Psoas muscle (tissue), 8 donors: ENCODE measurements at places on chromosomes 5 and 9. TPM values are rescaled to one million over a fixed set of nuclear protein-coding genes. Genes with fewer than 3 reads are reported as not detected.

ANGPTL2 gene
- total RNA-seq: 12.6 TPM

PDLIM4 gene
- 3.2 TPM for total RNA-seq

GRCh38 chr5:5497152-5497788 is 74.8 kb downstream of the ICE1 start:
- H3K4me3 ChIP-seq: no peak overlapping the region
- no peaks in the 10 kb centered on the region for H3K36me3 ChIP-seq
- no peaks in the 10 kb centered on the region for H3K27me3 ChIP-seq
- peaks cover 19% of the 10 kb centered on the region for H3K4me1 ChIP-seq

DNA sequence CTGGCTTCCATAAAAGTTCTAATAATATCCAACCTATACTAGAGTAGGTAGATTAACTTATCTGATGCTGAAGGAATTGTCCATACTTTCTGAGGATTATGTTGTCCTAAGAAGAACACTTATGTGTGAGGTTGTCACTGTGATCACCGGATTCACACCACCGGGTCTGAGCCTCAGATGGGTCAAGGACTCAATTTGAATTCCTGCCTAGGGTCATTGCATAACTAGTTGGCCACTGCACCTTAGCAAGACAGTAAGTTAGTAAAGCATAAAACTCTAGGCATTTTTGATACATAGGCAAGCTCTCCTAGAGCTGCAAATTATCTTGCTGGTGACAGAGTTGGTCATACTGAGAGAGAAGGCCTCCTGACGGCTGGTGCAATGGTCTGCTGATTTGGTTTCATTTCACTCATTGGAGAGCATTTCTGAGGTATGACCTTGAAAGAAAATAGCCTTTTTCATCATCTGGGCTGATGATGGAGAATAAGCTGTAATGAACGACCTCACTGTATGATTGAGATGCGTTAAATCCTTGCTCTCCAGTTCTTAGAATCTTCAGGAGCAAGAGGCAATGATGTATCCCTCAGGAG is 72.0 kb upstream of the CKMT2 start:
- H3K4me3 ChIP-seq: no peak overlapping the region
- DNase-seq: no peak
- H3K36me3 ChIP-seq: no peaks in the 10 kb centered on the region
- no peaks in the 10 kb centered on the region for H3K27me3 ChIP-seq
- no peaks in the 10 kb centered on the region for H3K4me1 ChIP-seq

DNA sequence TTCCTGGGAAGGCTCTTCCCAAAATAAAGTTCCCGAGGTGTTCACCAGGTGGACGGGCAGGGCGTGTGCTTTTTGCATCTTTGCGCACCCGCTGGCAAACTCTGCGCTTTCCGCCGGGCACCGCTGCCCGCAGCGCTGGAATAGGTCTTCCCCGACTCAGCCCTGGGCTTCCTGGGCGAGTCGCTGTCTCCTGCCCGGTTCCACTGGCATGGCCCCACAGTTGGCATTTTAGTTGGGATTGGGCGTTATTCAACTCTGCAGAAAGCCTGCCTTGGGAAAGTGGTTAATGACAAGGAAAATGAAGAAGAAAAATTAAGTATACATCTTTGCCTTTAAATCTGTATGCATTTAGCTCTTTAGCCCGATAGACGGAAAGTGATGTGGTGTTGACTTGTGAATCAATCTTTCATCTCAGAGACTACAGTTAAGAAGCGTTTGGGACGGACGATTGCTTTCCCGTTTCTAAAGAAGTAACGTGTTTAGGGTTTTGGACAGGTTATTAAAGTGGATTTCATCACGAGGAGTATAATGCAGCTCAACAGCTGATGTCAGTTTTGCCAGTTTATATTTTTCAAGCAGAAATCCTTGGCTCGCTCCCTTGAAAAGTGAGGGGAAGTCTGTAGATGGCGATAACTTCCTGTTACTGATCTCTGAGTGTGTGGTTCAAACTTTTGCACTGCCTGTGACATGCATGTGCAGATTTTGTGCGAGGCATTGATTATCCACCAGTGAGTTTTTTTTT is 946 bp downstream of the ADCY2 start:
- H3K27ac ChIP-seq: peak overlapping the region; percentile 94
- peaks cover 32% of the 10 kb centered on the region for H3K4me1 ChIP-seq
- H3K4me3 ChIP-seq: peak overlapping the region; percentile 81
- H3K27me3 ChIP-seq: no peaks in the 10 kb centered on the region

DNA sequence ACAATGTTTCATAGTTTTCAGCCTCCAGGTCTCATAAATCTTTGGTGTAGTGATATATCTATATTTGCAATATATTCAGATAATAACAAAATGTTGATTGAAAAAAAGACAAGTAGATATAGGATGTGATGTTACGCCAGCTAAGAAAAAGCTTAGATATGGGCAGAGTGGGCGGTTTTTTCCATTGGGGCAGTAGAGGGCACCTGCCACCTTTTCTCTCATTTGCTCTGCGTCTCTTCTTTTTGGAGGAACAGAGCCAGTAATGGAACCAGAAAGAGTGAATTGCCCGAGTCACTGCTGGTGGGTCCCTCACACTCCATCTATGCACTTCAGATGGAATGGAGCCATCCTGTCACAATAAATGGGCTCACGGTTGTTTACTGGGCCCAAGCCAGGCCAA is 62.1 kb upstream of the FANCC start:
- no peak for DNase-seq
- H3K4me1 ChIP-seq: no peaks in the 10 kb centered on the region
- no peak overlapping the region for H3K27ac ChIP-seq
- H3K27me3 ChIP-seq: no peaks in the 10 kb centered on the region
- no peak overlapping the region for H3K4me3 ChIP-seq

DNA sequence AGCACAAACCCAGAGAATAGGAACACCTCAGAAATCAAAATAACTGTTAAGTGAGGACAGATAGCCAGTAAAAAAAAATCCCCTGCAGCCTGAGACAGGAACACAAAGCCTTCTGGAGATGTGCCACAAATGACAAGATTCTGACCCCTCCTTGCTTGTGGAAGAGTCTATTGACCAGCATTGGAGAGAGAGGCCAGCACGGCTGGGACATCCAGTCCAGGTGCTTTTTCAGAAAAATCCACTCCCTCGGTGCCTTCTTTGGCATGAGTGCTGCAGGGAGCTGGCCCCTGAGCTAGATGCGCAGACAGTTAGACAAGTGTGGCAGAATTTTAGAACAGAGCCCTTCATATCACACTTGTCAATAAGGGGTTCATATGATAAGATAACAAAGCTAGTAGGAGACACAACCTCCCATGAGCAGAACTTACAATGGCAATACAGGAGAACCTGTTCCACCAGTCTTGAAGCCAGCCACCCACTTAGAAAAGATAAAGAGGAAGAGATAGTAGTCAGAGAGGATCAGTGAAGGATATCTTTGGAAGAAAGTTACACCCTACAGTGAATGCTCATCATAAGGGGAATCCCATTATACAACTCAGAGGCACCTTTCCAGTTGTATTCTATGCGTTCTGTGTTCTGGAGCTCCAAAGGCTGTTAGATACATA is 298.4 kb downstream of the TLE1 start:
- H3K4me1 ChIP-seq: peaks cover 13% of the 10 kb centered on the region
- no peak for DNase-seq
- no peak overlapping the region for H3K4me3 ChIP-seq
- no peaks in the 10 kb centered on the region for H3K27me3 ChIP-seq

GRCh38 chr5:138721979-138722378 is 31.2 kb upstream of the CTNNA1 start:
- H3K27me3 ChIP-seq: no peaks in the 10 kb centered on the region
- no peaks in the 10 kb centered on the region for H3K36me3 ChIP-seq
- H3K4me1 ChIP-seq: peaks cover 24% of the 10 kb centered on the region
- no peak overlapping the region for H3K4me3 ChIP-seq
- no peak overlapping the region for H3K27ac ChIP-seq

GRCh38 chr9:114051281-114051680 is 26.8 kb downstream of the AMBP start:
- DNase-seq: no peak
- H3K27me3 ChIP-seq: no peaks in the 10 kb centered on the region
- H3K36me3 ChIP-seq: no peaks in the 10 kb centered on the region
- H3K27ac ChIP-seq: no peak overlapping the region

- H3K4me3 ChIP-seq: no peak overlapping the region
- H3K27me3 ChIP-seq: no peaks in the 10 kb centered on the region
- no peak overlapping the region for H3K27ac ChIP-seq
Observed at GRCh38 chr9:107447834-107448233, 41.7 kb downstream of the KLF4 start.

DNA sequence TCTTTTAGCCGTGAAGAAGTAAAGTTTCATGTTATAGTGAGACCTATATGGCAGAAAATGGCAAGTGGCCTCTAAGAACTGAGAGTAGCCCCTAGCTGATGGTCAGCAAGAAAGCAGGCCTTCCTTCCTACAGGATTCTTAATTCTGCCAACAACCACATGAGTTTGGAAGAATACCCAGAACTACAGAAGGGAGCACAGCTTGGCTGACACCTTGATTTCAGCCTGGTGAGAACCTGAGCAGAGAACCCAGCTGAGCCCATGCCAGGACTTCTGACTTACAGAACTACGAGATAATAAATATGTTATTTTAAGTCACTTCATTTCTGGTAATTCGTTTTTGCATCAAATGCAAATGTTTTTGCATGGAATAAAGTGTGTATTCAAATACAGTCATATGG is 5.9 kb upstream of the FBXL17 start:
- no peak overlapping the region for H3K4me3 ChIP-seq
- no peaks in the 10 kb centered on the region for H3K36me3 ChIP-seq
- no peak for DNase-seq

GRCh38 chr5:79742549-79743136 is 53.0 kb downstream of the CMYA5 start:
- no peaks in the 10 kb centered on the region for H3K27me3 ChIP-seq
- peak overlapping the region; percentile 19 for H3K27ac ChIP-seq
- no peak overlapping the region for H3K4me3 ChIP-seq
- H3K4me1 ChIP-seq: no peaks in the 10 kb centered on the region
- no peak for DNase-seq
- H3K36me3 ChIP-seq: peaks cover 93% of the 10 kb centered on the region

GRCh38 chr5:151047814-151048425 is 27.5 kb downstream of the GPX3 start:
- H3K4me1 ChIP-seq: peaks cover 10% of the 10 kb centered on the region
- peaks cover 92% of the 10 kb centered on the region for H3K36me3 ChIP-seq
- no peaks in the 10 kb centered on the region for H3K27me3 ChIP-seq

DNA sequence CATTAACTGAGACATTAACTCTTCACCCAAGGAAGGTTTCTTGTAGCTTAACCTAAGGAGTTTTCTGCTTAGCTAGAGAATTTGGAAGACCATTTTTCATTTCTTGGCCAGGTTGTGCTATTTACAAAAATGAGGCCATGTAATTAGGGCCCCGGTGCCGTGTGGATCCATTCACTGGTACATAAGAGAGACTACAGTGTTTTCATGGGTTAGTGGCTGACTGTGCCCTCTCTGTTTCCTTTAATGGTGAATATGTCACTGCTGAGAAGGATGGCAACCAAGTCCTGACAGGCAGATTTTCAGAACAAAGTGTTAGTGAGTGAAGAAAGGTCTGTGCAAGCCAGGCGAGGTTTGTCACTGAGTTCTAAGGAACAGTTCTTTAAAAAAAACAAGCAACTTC is 15.4 kb downstream of the MEGF10 start:
- H3K36me3 ChIP-seq: no peaks in the 10 kb centered on the region
- no peak for DNase-seq
- H3K27ac ChIP-seq: no peak overlapping the region
- no peaks in the 10 kb centered on the region for H3K27me3 ChIP-seq
- no peak overlapping the region for H3K4me3 ChIP-seq
- peaks cover 1% of the 10 kb centered on the region for H3K4me1 ChIP-seq

DNA sequence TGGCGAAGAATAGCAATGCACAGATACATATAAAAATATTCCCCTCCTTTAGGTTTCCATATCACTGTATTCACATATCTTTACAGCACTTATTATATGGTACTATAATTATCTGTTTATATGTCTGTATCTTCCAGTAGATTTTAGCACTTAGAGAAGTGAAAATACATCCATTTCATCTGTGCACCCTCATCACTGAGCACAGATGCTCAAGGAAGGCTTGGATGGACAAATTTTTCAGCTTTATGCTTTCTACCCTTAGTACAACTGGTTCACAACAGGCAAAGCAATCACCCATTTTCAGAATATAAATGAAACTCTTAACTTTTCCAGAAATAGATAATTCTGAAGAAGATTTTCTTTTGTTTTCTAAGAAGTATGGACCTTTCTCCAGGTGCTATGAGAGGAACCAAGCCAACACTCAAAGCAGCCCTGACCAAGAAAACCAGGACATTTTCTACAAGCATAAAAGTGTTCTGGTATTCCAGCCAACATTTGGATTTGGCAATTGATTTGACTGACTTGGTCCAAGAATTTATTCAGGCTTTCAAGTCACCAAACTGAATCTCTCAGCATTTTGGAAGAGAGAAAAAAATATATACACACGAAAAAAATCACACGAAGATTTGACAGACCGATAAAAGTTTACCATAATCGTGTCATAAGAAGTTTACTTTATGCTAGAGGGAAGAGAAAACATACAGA is 170.2 kb upstream of the CD180 start:
- no peak overlapping the region for H3K4me3 ChIP-seq
- no peak for DNase-seq
- H3K27me3 ChIP-seq: peaks cover 4% of the 10 kb centered on the region
- no peak overlapping the region for H3K27ac ChIP-seq
- no peaks in the 10 kb centered on the region for H3K4me1 ChIP-seq

DNA sequence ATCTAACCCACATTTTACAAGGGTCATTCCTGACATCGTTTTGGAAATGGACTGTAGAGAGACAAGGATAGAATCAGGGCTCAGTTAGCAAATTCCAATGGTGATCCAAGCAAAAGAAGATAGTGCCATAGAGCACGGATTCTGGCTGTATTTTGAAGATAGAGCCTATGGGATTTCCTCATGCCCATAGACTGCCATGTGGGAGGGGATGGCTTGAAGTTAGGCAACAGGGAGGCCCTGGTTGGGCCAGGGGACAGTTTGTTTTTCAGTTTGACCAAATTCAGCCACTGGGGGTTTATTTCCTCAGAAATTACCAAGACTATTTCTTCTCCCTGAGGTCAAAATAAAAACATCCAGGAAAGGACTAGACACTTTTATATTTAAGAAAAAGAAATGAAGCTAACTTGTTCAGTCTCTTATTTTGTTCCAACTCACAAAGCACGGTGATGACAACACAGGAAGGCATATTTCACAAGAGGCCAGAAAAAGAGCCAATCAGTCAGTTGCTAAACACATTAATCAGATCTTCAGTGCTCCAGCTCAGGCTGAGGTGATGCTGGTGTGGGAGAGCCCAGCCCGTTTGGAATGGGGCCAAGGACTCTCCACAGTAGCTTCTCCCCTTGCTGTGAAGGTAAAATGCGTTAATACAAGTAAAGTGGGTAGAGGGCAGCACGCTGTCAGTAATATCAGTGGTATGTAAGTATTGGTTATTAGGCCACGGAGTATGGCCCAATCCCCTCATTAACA is 4.4 kb upstream of the DCTN4 start:
- H3K4me1 ChIP-seq: peaks cover 3% of the 10 kb centered on the region
- no peaks in the 10 kb centered on the region for H3K36me3 ChIP-seq
- H3K27me3 ChIP-seq: no peaks in the 10 kb centered on the region

GRCh38 chr5:129691220-129691619 is 56.7 kb upstream of the MINAR2 start:
- no peak for DNase-seq
- H3K36me3 ChIP-seq: no peaks in the 10 kb centered on the region
- no peak overlapping the region for H3K4me3 ChIP-seq

- DNase-seq: no peak
- no peak overlapping the region for H3K4me3 ChIP-seq
- peak overlapping the region; percentile 19 for H3K27ac ChIP-seq
- H3K27me3 ChIP-seq: no peaks in the 10 kb centered on the region
Observed at GRCh38 chr9:20032413-20033006, 243.7 kb upstream of the SLC24A2 start.

- no peaks in the 10 kb centered on the region for H3K27me3 ChIP-seq
- H3K4me3 ChIP-seq: no peak overlapping the region
- H3K4me1 ChIP-seq: peaks cover 9% of the 10 kb centered on the region
- H3K36me3 ChIP-seq: no peaks in the 10 kb centered on the region
Observed at GRCh38 chr9:106784076-106784475, 78.9 kb upstream of the ZNF462 start.
